KBM-7 (cell line): ENCODE measurements at places on chromosomes 12 and 14.

GRCh38 chr12:120498870-120499515 lies 3.1 kb downstream of the DYNLL1 start:
- DNase-seq: no peak

GRCh38 chr12:113240395-113240794 lies 19.1 kb downstream of the TPCN1 start:
- no peak for DNase-seq

DNA sequence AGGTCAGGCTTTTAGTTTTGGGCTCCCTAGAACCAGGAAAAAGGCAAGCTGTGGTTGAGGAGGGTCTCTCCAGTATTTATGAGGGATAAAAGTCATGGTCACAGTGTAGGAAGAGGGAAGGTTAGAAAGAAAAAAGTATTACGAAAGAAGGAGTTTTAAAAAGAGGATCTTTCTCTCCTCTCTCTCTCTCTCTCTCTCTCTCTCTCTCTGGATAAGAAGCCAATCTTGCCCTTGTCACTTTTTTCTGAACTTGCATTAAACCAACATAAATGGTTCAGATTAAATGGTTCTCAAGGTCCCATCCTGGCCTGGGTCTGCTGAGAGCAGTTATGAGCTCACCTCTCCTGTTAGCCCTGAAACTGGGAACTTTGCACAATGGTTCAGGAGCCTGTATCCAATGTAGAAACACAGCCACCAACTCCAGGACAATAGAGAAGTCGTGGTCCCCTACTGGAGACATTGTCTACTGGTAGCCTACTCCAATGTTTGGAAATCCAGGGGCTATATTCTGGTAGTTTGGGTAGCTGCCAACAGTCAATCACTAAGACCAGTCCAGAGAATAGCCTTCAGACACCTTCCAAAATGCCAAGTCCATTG lies 131.9 kb downstream of the DAD1 start:
- peak; percentile 50 for DNase-seq

DNA sequence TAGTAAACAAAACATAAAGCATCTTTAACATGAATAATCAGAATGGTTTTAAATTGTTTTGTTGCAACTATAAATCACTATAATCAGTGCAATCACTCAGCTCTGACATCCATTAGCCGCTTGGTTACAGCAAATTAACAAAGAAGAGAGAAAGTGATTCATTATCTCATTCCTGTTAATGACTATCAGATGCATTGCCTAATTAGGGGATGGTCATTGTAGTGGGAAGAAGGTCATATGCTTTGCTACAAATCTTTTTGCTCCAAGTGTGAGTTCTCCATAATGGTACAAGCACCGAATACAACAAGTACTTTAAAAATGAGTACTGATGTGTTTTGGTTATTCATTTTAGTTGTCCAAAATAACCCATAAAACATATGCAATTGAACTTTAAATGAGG lies 272.0 kb downstream of the AKAP6 start:
- DNase-seq: no peak

- no peak for DNase-seq
These were observed 36.2 kb upstream of the FERMT2 start for GRCh38 chr14:52987042-52987441.

- no peak for DNase-seq
These were observed 165.4 kb upstream of the PWP1 start for GRCh38 chr12:107519906-107520859.

GRCh38 chr12:14171106-14171505 lies 189.7 kb upstream of the GRIN2B start:
- DNase-seq: no peak

DNA sequence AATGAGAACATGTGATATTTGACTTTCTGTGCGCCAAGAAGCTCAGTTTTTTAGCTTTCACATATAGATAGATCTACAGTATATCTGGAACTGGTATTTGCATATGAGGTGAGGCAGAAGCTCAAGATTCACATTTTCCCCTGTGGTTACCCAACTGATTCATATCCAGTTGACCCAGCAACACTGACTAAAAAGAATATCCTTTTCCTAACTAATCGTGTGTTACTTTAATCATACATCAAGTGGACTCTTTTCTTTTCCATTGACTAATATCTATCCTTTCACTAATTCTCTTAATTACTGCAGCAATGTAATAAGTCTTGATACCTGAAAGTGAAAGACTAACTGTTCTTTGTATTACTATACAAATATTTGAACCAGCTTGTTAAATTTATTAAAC lies 236.1 kb downstream of the AEBP2 start:
- no peak for DNase-seq

GRCh38 chr14:95920769-95921438 lies 44.3 kb downstream of the TUNAR start:
- no peak for DNase-seq

DNA sequence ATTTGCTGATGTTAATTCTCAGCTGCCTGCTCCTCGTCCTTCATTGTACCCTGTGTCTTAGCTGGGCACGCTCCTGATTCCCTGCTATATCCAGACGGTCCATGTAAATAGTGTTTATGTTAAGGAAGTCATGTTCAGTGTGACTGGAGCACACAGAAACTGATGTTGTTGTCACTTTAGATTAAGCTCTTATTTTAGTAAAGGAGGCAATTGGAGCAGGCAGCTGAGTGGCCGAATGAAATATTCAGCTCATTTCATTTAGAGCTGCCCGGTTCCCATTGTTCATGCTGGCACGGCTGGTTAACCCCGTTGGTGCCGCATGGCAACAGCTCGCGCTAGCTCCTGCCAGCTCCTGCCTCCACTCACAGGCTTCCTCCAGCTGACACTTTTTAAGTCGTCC lies 446.8 kb upstream of the SOX5 start:
- DNase-seq: no peak

DNA sequence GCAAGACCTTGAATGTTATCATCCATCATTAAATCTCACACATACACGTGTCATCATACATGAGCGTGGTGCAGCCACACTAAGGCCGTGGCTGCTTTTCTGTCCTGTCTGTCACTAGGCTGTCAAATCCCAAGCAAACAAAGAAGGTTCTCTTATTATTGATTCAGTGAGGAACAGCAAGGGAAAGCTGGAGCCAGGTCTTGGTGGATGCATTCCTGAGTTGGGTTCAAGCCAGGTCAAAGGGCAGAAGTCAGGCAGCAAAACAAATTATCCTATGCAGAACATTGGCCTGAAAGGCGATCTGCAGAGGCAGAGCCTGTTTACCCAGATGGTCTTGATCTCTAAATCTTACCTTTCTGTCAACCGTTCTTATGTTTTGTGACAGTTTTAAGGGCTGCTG lies 252.3 kb downstream of the NEDD1 start:
- DNase-seq: no peak

DNA sequence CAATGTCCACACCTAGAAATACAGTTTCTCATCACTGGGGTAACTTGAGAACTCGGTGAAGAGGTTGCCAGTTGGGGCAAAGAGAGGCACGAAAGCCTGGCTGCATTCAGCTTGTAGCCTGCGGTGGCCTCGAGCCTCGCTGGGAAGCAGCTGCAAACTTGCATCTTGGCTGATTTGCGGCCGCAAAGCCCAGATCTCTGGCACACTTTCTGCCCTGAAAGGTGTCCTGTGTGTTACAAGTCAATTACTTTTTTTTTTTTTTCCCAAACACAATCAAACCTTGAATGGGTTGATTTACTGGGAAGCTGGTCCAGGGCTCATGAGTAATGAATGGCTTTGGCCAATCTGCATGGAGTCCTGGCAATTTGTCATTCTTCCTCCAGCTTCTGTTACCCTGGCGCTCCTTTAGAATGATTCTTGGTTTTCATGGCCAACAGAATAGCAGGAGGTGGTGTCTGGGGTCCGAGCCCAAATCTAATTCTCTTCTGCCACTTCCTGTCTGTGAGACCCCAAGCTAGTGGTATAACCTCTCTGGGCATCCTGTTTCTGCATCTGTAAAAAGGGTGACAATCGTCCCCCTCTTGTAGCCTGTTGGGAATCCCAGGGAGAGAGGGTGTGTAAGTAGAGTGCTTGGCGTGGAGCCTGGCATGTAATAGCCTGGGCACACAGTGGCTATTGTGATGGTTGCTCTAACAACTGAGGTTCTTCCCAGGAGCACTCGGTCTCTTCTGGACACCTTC lies 6.7 kb downstream of the BCL7A start:
- DNase-seq: no peak

- DNase-seq: peak; percentile 11
These were observed 69.5 kb upstream of the GNPNAT1 start for GRCh38 chr14:52860910-52861309.

- peak; percentile 97 for DNase-seq
These were observed at the start of gene TM7SF3 for GRCh38 chr12:27014085-27014858. TSS of gene TM7SF3 (minus strand) at chr12:27014384. CDS start at chr12:27014168, 216 bp downstream.

DNA sequence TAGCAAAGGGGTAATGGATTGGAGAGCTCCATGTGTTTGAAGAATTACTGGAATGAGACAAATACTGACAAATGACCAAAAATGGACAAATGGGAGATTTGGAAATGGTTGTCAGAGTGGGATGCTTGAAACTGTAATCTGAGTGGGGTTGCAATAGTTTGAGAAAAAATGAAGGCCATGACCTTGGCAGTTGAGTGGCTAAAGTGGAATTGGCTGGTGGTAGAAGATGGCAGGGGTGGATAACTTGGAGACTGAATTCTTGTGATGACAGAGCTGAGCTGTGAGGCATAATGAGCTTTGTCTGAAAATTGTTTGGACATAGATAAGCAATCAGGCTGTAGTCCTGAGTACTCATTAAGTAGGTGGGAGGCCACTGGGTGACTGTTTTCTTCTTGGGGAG lies 222.5 kb upstream of the PRICKLE1 start:
- no peak for DNase-seq

DNA sequence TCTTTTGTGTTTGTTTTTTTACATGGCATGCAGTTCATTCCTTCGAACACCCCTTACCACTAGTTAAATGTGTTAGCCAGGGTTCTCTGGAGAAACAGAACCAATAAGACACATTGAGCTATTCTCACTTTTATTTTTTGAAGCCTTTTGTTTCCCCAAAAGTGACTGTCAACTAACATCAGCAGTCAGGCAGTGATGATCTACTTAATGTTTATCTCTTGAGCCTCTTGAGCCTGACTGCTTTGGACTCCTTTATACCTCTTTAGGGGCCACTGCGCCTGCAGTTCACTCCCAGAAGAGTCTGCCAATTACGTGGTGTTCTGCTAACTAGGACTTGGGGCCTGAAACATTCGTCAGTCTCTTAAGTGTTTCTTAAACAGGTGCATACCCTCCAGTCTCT lies 163.7 kb upstream of the FLRT2 start:
- no peak for DNase-seq

DNA sequence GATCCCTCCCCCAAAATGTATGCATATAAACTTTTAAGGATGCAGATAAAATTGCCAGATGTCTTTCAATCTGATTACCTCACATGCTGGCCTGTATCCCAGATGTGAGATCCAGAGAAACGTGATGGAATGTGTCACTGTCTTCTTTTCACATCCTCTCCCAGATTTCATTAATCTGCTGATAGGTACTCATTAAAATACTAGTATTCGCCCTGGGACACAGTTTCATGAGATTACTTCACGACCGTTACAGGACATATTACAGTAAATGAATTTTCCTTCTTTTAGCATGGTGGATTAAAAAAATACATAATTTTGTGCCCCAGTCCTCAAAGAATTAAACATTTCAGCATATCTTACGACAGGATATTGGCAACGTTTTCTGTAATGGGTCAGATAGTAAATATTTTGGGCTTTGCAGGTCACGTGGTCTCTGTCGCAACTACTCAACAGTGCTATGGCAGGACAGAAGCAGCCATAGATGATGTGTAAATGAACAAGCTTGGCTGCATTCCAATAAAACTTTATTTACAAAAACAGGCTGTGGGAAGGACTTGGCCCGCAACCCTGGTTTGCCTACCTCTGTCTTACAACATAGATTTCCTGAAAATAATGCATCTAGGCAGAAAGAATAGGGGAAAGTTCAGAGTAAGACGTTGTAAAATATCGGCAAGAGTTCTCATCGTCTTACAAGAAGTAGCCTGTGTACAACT lies 156.0 kb upstream of the DIO3 start:
- DNase-seq: no peak

DNA sequence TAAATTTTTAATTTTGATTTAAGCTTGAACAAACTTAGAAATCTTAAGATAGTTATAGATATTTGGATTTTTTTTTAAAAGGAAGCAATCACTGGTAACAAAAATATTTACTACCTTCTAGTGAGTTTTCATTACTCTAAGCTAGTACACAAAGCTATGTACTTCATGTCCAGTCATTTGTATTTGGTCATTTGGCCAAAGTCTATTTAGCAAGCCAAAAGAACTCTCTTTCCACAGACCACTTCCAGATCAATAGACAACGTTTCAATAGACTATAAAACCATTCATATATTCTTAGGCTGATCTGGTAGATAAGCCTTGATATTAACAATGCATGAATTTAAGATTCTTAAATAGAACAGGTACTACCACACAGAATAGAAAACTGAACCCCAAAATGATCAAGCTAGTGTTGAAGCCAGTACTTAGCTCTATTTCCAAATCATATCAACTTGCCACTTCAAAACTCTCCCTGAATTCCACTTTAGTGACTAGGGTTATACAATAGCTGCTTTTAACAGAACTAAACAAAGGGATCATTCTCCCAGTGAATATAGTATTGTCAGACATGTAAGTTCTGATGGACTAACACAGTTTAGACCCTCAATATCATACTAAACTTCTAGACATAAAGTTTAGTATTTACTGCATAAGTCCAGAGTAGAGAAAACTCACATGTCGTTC lies 21.7 kb downstream of the CAPRIN2 start:
- no peak for DNase-seq

- no peak for DNase-seq
These were observed 5.9 kb upstream of the GNB3 start for GRCh38 chr12:6834873-6835272.

- peak; percentile 61 for DNase-seq
These were observed 130.3 kb downstream of the NDUFA12 start for GRCh38 chr12:94872971-94873733.

GRCh38 chr12:85621041-85621440 lies 215.2 kb downstream of the RASSF9 start:
- DNase-seq: no peak

- DNase-seq: no peak
These were observed 14.3 kb downstream of the PPP1R12A start for GRCh38 chr12:79920421-79921238.

DNA sequence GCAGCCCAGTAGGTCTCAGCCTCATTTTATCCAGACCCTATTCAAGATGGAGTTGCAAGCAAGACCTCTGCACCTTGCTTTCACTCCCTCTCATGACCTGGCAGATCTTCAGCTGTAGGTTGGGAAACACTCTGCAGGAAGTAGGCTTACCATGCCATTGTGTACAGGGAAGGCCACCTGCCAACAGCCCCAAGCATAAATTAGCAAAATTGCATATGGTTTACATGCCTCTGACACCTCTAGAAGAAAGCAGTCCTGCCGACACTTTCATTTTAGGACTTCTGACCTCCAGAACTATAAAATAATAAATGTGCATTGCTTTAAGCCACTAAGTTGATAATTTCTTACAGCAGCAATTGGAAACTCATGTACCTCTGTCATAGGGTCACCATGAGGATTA lies 96.9 kb downstream of the SLC15A4 start:
- DNase-seq: no peak

DNA sequence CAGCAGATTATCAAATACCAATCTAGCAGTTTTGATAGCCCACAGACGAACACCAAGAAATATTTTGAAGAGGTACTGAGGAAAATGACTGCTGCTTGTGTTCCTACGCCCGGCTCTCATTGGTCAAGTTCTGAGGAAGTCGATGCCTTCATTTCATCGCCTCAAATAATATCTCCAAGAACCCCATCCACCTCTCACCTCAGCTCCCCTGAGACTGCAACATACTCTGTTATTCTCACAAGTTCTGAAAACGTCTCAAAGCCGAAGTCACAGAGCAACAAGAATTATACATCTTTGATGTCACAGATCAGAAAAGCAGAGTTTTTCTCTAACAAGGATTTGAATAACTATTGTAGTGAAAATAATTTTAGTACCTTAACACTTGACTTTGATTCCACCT lies 55.5 kb upstream of the BCAT1 start:
- DNase-seq: no peak

- DNase-seq: peak; percentile 59
These were observed 35.7 kb upstream of the ATP2A2 start for GRCh38 chr12:110245369-110245772.
